Naive thymus-derived CD4-positive, alpha-beta T cell (primary cell): ENCODE measurements at places on chromosomes 3 and 15.

- DNase-seq, result no peak
Measured at GRCh38 chr15:53202876-53203275, 412.7 kb upstream of the ONECUT1 start.

DNA sequence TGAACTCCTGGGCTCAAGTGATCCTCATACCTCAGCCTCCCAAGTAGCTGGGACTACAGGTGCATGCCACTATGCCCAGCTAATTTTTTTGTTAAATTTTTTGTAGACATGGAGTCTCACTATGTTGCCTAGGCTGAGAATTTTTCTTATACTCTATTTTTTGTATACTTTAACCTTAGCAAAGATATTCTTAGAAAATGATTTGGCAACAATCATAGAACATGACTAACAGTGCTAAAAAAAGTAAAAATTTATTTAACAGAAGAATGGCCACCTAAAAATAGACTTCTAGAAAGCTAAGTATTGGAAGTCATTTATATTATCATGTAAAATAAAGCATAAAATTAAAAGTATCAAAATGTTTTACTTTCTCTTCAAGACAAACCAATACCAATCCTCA lies 322.3 kb downstream of the PLCL2 start:
- DNase-seq, result no peak

- DNase-seq, result no peak
Measured at GRCh38 chr15:99435113-99435695, 130.6 kb upstream of the MEF2A start.

DNA sequence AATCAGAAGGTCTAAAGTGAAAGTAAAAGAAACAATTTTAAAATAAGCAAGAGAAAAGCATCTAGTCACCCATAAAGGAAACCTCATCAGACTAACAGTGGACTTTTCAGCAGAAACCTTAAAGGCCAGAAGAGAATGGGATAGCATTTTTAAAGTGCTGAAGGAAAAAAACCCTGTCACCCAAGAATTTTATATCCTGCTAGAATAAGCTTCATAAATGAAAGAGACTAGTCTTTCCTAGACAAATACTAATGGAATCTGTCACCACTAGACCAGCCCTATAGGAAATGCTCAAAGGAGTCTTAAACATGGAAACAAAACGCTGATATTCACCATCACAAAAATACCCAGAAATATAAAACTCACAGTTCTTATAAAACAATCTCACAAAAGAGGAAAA lies 46.9 kb downstream of the TAMM41 start:
- no peak for DNase-seq

DNA sequence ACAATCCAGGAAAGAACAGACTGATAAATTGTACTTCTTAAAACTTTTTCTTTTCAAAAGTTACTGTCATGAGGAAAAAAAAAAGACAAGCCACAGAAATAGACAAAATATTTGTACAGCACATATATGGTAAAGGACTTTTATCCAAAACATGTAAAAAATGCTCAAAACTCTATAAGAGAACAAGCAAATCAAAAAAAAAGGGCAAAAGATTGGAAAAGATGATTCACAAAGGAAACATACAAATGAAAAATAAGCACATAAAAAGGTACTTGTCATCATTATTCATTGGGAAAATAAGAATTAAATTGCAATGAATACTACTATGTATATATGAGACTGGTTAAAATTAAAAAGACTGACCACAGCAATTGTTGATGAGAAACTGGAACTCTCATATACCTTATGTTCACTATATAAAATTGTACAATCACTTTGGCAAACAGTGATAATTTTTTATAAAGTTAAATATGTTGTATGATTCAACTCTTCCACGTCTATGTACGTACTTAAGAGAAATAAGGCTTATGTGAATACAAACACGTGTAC lies 39.7 kb downstream of the DIPK2A start:
- no peak for DNase-seq
